Activated CD4-positive, alpha-beta T cell treated with anti-CD3 and anti-CD28 coated beads for 36 hours (primary cell): ENCODE measurements at places on chromosomes 12 and 14.

DNA sequence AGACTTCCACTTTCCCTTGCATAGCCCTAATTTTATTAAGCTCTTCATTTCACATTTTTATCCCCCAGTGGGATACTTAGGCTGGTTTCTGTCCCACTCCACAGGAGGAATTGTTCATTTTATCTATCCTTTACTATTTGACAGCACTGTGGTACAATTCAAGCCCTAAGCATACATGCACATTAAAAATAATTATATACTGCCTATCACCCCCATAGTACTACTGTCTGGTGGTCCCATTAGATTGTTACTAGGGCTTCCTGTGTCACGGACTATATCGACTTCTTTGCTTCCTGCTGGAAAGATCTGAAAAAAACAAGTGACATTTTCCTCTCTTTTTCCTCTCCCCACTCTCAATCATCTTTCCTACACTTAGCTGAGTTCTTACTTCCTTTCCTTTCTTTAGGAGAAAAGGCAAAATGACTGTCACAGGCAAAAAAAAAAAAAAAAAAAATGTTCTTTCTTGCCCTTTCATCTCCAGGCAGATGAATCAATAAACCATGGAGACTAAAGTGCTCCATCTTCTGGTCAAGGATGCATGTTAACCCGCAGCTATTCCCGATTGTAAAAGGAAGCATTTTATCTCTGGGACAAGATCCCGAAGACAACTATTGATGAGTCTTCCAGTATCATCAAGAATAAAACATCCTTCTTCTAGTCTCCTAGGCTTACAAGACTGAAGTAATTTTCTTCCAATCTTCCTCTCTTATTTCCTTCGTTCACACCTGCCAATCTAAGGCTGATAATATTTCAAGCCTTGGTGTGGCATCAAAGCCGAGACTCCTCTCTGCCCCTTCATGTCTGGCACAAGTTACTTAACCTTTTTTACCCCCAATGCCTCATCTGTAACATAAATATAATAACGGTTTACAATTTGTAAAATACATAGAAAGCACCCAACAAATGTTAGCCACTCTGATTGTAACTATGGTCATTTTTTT lies 94.4 kb upstream of the PLEKHG7 start:
- DNase-seq, result no peak

- DNase-seq, result no peak
Observed at GRCh38 chr14:85764822-85765221, 234.9 kb downstream of the FLRT2 start.

- DNase-seq, result no peak
Observed at GRCh38 chr14:83433618-83434017, 1900.0 kb upstream of the SEL1L start.

GRCh38 chr14:34693228-34693939 lies 21.0 kb downstream of the CFL2 start:
- peak; percentile 29 for DNase-seq

DNA sequence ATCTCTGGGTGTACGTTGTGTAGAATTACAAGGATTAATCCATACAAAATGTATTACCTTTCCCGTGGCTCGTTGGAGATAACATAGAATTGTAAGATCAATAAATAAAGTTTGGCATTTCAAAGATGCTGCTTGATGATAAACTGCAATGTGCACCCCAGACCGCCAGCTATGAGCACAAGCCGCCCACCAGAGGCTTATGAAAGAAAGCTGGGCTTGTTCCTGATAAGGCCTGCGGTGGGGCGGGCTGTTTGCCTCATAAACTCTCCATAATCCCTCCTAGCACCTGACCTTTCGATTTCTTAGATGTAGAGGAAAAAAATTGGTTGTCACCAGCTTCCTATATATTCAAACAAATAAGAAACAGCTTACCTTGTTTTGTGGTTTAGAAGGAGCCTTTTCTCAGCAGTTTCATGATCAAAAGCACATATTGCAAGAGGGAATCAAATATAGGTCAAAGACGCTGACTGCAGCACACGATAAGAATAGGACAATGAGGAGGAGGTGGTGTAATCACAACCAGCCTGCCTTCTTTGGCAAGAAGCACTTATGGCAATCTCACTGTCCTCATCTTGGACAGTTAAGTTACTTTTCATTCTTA lies 293.6 kb downstream of the RMST start:
- no peak for DNase-seq

- no peak for DNase-seq
Observed at GRCh38 chr12:93938317-93938716, 210.1 kb upstream of the PLXNC1 start.

GRCh38 chr12:77485961-77486854 lies 344.5 kb upstream of the NAV3 start:
- DNase-seq, result no peak

DNA sequence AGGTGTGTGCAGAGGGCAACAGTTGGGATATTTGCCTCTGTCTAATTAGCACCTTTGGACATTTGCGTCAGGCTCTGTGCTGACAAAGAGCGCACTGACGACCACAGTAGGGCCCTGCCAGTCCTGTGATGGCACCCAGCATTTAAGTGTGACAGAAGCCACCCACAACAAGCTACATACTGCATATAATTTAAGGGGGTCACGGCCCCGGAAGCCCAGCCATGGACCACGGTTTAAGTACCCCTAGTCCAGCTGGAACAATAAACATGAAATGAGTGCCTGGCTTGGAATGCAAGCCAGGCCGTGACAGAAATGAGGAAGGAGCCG lies 16.8 kb upstream of the DYNC1H1 start:
- peak; percentile 50 for DNase-seq

DNA sequence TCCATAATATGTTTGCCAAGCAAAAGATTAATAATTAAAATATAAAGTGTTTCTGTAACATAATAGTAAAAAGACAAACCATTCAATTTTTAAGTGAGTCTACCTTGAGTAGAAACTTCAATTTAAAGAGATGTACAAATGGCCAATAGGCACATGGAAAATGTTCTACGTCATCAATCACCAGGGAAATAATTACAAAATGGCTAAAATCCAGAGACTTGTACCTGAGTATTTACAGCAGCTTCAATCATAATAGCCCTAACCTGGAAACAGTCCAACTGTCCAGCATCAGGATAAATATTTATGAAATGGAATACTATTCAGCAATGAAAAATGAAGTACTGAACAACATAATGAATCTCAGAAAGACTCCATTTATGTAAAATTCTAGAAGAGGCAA lies 95.5 kb upstream of the FAR2 start:
- no peak for DNase-seq

- DNase-seq, result peak; percentile 94
Observed at GRCh38 chr14:68788996-68789820, 3.7 kb downstream of the ZFP36L1 start.

DNA sequence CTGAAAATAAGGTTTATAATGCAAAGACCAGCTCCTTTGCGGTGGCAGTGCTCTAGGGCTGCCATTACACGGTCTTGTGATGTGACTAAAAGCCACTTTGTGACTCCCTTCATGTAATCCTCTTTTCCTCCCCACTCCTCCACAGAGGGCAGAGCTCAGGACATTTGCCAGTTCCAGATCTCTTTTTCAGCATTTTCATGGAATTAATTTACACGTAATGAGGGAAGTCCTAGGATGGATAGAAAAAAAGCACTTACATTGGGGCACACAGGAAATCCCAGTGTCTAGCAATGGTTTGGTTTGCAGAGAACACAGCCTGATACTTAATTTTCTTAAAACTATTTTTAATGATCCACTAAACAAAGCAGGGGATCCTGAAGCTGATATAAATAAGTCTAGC lies 17.5 kb upstream of the ATF1 start:
- no peak for DNase-seq

DNA sequence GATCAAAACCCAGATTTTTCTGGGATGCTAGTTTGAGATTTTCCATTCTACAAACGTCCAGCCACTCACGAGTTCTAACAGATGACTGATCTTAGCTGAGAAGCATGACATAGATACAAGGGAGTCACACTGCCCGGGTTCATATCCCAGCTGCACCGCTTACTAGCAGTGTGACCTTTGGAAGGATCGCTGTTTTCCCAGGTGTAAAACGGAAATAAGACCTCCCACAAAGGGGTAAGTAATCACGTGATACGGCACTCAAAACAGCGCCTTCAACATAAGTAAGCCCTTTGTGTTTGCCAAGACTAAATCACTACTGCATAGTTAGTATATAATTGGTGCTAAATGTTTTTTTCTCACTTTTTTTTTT lies 624 bp upstream of the PWP1 start:
- peak; percentile 48 for DNase-seq

GRCh38 chr12:91320999-91321398 lies 138.4 kb upstream of the DCN start:
- DNase-seq, result no peak

- DNase-seq, result no peak
Observed at GRCh38 chr14:43765474-43765873, 741.6 kb downstream of the FSCB start.

- DNase-seq, result no peak
Observed at GRCh38 chr12:80830533-80831088, 107.1 kb downstream of the LIN7A start.

DNA sequence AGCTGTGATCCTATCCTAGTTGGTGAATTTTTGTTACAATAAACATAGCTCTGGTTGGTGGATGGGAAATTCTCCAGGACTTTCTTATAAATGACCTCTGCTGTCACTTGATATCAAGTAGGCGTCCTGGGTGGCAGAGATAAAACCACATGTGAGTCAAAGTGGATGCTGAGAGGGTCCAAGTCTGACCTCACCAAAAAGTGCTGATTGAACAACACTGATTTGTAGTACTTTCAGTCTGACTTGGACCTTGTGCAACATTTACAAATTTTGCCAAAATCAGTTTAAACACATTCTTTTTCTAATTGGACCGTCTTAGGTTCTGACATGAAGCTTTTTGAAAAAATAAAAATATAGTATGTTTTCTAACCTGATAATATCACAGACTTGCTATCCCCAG lies 585.6 kb downstream of the GALC start:
- no peak for DNase-seq

DNA sequence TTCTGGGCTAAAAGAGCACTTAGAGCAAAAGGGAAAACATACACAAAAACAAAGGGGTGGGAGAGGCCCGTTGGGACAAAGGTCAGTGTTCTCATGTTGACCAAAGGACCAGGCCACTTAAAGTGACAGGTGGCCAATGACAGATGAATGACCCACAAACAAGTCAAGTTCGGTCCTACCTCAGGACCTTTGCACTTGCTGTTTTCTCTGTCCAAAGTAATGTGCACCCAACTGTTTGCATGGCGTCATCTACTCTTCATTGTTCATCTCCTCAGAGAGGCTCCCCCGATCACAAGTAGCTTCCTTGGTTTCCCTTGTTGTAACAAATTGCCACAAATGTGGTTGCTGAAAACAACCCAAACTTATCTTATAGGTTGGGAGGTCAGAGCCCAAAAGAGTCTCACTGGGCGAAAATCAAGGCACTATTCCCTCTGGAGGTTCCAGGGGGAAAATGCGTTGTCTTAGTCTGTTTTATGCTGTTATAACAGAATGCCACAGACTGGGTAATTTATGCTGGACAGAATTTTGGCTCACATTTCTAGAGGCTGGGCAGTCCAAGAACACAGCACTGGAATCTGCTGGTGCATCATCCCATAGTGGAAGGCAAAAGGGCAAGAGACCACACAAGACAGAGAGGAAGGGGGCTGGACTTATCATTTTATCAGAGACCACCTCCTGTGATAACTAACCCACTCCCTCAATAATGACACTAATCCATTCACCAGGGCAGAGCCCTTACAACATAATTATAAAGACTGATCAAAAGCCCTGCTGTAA lies 23.9 kb downstream of the CLMN start:
- no peak for DNase-seq

GRCh38 chr14:32017587-32017986 lies 59.5 kb upstream of the ARHGAP5 start:
- DNase-seq, result no peak

- no peak for DNase-seq
Observed at GRCh38 chr14:75343911-75344310, 65.3 kb downstream of the FOS start.

DNA sequence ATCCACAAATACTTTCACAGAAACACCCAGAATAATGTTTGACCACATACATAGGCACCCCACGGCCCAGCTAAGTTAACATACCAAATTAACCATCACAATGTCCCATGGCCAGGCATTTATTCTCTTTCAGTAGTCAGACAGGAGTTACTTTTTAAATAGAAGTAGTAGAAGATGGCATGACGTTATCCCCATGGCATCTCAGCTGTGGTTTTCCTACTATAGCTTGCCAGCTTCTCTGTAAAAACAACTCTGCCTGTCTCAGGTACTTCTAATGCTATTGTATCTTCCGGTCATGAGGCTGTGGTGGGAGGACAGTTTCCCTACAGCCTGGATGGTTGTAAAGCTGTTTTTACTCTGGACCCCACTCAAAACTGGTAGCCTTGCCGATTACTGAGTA lies 19.3 kb downstream of the CTSG start:
- no peak for DNase-seq

- no peak for DNase-seq
Observed at GRCh38 chr14:23071921-23072539, 14.7 kb upstream of the CDH24 start.

DNA sequence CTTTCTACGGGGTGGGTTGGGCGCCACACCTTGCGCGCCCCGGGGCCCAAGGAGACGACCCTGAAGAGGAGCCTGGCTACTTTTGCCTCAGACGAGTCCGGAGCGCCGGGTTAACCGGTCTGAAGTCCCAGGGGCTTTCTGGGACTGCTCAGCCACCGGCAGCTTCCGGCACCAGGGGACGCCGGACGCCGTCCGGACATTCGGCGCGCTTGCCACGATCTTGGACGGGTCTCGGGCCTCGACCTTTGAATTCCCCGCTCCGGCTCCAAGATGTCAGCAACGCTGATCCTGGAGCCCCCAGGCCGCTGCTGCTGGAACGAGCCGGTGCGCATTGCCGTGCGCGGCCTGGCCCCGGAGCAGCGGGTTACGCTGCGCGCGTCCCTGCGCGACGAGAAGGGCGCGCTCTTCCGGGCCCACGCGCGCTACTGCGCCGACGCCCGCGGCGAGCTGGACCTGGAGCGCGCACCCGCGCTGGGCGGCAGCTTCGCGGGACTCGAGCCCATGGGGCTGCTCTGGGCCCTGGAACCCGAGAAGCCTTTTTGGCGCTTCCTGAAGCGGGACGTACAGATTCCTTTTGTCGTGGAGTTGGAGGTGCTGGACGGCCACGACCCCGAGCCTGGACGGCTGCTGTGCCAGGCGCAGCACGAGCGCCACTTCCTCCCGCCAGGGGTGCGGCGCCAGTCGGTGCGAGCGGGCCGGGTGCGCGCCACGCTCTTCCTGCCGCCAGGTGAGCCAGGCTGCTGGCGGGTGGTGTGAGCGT lies at the start of gene ACOT4:
Gene ACOT4, plus strand, starts transcription at position 184 of the 760 bp plus-strand sequence. Its CDS starts 87 bp downstream, at position 271.
- peak; percentile 69 for DNase-seq

- DNase-seq, result no peak
Observed at GRCh38 chr12:58163021-58163420, 221.7 kb downstream of the ATP23 start.
